ENCODE measurements at places on chromosomes 2 and 18.

- no peak for DNase-seq
Measured at GRCh38 chr2:158922601-158923000, 45.8 kb upstream of the TANC1 start.

DNA sequence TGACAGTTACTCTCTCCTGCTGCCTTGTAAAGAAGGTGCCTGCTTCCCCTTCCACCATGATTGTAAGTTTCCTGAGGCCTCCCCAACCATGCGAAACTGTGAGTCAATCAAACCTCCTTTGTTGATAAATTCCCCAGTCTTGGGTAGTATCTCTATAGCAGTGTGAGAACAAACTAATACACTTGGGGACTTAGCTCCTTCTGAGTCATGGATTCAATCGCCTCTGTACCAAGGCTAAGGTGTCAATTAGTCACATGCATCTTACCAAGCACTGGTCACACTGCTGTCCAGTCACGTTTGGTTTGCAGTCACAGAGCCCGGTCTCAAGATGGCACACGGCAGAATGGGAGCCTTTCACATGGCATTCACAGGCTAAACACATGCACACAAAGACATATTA lies 100.6 kb downstream of the LAMA1 start:
- no peak for DNase-seq

GRCh38 chr2:27086724-27087593 lies at the start of gene KHK:
KHK (plus strand) TSS chr2:27086772; CDS start chr2:27087260, 488 bp downstream.
- peak; percentile 72 for DNase-seq

GRCh38 chr2:63735931-63736330 lies 105.8 kb upstream of the UGP2 start:
- DNase-seq = no peak

DNA sequence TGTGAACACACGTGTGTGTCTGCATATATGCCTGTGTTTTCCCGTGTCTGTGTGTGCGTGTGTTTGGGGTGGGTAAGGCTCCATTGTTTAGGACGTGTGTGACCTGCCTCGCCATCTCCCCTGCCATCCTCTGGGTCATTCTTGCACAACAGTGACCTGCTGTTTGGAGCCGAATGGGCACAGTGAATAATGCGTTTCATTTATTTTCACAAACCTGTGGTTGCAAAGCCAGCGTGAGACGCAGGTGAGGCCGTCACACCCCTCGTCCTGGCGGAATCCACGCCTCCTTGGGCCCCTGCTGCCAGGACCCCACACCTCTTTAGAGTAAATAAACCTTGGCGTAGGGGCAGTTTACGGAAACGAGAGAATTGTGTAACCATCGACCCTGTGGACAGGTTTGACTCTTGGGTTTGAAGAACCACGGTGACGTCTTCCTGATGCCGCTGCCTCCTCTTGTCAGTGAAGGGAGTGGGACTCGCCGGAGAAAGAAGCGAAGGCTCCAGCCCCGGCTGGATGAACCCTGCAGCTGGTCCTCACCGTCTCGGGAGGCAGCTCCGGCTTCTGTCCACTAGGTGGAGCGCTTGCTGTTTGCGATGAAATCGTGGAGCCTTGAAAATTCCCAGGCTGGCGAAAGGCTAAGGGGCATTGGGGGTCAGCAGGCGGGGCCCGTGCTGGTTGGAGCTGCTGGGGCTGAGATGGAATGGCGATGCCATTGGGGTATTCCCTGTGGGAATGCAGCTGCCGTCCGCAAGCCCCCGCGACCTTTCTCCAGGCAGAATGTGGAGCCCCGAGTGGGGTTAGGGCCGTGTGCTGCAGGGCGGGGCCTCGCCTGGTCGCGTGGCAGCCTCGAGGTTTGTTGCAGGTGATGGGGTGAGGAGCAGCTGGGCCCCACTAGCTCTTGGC lies 81.1 kb downstream of the RTP5 start:
- peak; percentile 63 for DNase-seq

DNA sequence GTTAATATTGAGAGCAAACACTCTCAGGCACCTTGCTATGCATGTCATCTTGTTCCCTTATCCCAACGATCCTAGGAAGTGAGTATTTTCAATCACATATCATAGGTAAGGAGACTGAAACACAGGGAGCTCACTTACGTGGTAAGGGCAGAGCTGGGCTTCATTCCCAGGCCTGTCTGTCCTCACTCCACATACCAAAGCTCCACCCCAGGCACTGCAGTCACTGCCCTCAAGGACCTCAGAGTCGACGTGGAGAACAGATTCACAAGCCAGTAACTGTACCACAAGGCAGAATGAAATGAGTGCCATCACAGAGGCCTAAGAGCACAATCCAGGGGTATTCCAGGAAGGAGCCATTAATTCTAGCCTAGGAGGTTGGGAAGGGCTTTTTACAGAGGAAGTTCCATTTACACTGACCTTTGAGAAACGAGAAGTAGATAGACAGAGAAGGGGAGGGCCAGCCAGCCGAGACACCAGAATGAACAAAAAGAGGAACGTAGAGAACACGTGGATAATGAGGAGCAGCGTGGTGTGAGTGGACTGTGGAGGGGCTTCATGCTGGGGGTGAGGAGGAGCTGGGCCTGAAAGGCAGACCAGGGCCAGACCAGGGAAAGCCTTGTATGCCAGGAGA lies 48.6 kb downstream of the KIAA2012 start:
- DNase-seq = no peak

GRCh38 chr18:76524900-76525698 lies 30.1 kb upstream of the ZNF516 start:
- DNase-seq = peak; percentile 82

DNA sequence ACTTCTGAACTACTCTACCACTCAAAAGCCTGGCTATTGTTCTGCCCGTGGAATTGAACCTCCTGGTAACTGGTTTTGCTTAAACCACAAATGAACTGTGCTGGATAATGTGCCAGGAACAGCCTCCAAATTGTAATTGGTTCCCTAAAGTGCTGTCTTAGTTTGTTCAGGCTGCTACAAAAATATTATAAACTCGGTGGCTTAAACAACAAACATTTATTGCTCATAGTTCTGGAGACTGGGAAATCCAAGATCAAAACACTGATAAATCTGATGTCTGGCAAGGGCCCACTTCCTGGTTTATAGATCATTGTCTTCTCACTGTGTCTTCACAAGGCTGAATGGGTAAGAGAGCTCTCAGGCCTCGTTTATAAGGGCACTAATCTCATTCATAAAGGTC lies 149.2 kb upstream of the NCKAP5 start:
- DNase-seq = no peak

GRCh38 chr2:9778012-9778411 lies 65.3 kb upstream of the TAF1B start:
- no peak for DNase-seq

DNA sequence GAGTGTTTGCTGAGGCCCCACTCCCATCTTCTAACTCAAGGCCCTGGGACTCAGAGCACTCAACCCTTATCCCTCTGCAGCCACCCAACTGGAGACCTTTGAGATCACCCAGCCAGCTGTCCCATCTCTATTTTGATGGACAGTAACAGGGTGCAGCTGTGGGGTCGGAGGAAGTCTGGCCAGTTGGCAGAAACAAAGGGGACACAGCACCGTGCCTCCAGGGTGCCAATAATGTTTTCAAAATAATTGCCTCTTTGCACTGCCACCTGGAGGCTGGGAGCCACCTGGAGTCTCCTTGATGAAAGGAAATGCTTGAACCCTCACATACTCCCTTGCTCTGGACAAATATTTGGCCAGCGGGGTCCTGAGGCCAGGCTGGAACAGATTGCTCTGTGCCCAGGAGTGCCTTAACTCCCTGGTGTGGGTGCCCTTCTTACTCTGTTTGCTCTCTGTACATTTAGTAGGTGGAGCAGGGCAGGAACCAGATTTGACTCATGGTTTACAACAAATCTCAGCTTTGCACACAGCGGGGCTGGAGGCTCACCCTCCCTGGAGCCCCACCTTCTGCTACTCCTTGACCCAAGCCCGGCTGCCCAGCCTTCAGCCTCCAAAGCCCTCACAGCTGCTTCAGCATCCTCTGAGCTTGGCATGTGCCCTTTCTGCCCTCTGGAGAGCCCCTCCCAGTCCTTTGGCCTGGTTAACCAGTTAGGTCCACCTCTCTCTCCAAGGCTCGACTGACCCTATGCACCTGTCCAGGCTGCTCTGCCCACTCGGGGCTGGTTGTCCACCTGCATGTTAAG lies 17.2 kb downstream of the MAL start:
- DNase-seq = no peak

Data from NCI-H1105 (cell line).